ENCODE measurements at places on chromosomes 11 and 22.

DNA sequence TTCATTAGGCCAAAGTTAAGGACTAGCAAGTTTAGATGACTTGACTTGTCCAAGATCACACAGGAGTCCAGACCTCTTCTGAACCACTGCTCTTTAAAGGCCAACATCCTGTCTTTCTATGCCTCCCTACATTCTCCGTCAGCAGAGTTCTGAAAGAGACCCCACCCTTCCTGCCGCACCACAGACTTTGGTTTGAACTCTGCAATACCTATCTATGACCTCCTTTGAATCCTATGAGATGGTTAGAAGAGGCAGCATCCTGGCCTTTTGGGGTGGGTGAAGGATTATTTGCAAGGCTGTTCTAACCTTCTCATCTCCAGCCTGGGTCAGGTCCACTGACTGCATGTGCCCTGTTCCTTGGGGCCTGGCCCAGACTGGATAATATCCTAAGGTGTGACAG, 4.3 kb upstream of the RRM1 start:
- no peak for DNase-seq

GRCh38 chr11:68303083-68303482, 9.3 kb upstream of the LRP5 start:
- no peak for DNase-seq

DNA sequence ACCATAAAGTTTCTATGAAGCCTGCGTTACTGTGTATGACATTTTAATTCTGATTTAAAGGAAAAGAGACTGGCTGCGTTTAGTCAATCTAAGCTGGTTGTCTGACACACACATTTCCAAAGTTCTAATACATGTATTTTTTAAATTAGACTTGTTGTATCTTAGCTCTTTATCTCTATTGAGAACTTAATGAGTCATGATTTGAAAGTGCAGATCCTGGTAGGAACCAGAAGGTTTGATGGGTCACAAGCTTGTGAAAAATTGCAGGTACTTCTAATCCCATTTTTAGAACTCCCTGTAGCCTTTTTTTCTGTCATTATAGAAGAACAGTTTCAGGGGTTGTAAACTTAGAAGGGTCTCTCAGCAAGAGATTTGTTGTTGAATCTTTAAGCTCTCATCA, 210.3 kb downstream of the DDX10 start:
- DNase-seq: no peak

DNA sequence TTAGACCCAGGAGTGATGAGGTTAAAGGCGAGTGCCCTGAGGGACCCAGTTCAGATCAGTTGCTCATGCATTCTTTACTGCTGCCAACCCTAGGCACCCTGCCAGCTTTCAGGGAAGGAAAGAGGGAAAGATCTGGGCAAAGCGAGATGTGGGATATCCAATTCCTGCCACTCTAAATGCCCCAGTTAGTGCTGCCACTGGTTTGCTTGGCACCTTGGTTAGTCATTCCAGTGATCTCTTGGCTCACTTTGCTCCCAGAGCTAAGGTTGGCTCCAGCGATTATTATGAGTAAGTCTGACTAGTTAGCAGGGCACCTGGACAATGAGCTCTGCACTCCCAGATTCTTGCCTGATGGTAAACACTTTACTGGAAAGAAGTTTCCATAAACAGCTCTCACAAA, 85.0 kb downstream of the INSC start:
- no peak for DNase-seq

DNA sequence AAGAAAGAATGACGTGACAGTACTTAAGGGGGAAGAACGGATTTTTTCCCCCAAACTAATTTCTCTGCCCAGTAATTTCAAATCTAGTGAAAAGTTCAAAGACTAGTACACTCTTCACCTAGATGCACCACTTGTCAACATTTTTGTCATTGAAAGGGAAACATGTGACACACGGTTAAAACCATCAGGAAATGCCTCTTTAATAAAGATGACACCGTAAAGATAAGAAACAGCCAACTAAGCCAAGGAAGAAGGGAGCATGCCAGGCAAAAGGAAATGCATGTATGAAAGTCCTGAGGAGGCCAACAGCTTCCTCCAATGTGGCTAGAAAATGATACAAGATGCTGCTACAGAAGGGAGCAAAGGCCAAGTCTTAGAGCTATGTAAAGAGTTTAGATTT, 49.4 kb downstream of the RSF1 start:
- no peak for DNase-seq

DNA sequence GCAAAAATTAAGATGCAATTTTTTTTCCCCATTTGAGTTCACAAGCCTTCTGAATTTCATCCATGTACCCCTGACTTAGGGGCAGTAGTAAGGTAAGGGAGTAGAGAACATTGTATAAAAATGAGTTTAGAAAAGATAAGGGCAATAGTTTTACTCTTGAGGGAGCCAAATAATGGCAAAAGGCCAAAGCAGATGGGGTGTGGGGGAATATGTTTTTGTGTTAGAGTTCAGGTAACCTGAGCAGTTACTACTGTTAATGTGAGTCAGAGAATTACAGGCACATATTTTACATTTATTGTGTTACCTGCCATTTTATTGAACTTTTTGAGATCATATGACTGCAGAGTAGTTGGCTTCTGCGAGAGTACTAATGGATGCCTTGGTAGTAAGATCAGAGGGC, 3.1 kb downstream of the EED start:
- DNase-seq: no peak

DNA sequence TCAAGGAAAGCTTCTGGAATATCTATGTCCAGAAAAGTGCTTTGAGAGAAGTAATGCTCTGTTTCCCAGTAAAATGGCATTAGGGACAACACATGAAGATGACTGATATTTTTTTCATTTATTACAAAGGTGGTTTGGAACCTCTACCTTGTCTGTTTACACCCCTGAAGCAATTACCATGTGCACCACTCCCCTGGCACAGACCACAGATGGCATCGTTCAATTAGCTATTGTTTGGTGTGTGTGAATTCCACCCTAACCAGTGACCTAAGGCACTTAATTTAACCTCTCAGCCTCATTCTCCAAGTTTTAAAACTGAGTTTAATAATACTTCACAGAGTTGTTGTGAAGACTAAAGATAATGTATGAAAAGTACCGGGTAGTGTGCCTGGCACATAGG, 127.6 kb upstream of the BMAL1 start:
- no peak for DNase-seq

GRCh38 chr11:72897506-72897905, 83.3 kb downstream of the ATG16L2 start:
- DNase-seq: peak; percentile 8

GRCh38 chr11:35030716-35031213, 108.2 kb upstream of the CD44 start:
- DNase-seq: peak; percentile 46

DNA sequence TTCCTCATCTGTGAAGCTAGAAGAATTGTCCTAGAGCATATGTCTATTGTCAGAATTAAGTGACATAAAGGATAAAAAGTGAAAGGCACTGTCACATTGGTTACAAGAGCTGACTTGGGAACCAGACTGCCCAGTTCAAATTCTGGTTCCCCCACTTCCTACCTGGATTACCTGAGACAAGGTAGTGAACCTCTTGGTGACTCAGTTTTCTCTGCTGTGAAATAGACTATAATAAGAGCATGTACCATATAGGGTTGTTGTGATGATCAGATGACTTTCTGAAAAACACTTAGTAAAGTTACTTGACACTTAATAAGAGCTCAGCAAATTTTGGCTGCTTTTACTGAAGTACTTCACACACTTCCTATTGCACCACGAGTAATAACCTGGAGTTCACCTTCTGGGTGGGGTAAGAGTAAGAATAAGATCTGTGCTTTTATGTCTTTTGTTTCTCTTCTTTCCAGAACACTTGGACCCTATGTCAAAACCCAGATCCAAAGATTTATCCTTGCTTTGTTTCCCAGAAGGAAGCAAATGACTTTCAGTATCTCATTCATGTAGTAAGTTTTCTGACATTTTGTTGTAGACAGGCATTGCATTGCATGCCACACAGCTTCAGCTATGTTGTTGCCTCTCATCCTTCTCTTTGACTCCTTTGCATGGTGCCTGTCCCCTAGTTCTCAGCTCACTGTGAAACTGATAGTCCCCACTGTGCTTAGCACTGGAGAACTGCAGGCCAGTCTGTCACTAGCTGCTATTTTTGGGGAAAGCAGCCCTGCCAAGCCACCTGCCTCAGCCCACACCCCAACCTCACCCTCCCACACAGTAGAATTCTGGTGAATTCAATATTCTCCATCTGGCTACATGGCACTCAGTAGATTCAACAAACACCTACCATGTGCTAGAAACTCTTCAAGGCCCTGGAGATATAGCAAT, 121.8 kb upstream of the POU2AF2 start:
- DNase-seq: no peak

GRCh38 chr11:12841946-12842630, 167.0 kb upstream of the RASSF10 start:
- peak; percentile 63 for DNase-seq

- DNase-seq: no peak
Measured at GRCh38 chr11:16958833-16959232, 55.4 kb downstream of the PLEKHA7 start.

DNA sequence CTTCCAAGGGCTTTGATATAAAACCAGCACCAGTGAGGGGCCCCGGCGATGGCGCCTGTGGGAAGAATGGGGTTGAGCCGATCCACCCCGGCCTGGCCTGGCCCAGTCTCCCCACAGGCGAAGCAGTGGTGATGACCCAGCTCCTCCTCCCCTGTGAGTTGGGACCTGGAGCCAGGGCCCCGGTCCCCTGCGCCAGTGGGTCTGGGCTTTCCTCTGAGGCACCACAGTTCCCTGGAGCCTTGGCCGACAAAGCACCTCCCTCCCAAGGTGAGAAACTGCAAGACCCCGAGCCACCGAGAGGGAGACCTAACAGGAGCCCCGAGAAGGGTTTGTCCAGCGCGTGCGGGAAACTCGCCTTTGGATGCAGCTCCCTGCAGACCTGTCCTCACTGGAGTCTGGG, 942.9 kb downstream of the BRD1 start:
- no peak for DNase-seq

- no peak for DNase-seq
Measured at GRCh38 chr22:37127350-37127878, 17.9 kb upstream of the TMPRSS6 start.

DNA sequence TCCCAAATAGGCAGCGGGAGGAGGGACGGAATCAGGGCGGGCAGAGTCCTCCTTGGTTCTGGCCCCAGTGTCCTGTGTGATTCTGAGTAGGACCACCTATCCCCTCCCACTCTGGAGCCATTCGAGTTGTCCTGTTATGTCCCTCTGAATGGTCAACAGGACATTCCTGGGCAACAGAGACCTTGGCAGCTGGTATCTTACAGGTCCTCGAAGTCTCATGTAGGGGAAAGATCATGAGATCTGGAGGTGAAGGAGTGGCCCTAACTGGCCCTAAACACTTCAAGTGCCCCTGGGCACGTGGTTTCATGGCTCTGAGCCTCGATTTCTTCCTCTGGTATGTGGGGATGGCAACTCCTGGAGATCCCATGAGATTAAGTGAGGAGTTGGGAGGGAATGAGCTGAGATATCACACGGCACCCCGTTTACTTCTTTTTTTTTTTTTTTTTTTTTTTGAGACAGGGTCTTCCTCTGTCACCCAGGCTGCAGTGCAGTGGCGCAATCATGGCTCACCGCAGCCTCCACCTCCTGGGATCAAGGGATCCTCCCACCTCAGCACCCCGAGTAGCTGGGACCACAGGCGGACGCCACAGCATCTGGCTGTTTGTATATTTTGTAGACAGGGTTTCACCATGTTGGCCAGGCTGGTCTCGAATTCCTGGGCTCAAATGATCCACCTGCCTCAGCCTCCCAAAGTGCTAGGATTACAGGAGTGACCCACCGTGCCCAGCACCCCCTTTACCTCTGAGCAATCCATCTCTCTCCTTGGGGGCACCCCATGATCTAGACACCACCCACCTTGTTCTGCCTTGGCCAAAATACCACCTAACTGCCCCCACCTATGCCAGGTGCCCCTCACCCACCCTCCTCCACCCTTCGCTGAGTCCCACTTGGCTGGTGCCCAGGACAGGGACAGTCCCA, 6.8 kb downstream of the LIF start:
- DNase-seq: no peak

DNA sequence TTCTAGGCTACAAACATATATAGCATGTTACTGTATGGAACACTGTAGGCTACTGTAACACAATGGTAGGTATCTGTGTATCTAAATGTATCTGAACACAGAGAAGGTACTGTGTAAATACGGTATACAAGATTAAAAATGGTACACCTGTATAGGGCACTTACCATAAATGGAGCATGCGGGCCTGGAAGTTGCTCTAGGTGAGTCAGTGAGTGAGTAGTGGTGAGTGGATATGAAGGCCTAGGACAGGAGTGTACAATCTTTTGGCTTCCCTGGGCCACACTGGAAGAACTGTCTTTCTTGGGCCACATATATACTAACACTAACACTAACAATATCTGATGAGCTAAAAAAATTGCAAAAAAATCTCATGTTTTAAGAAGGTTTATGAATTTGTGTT, 21.4 kb downstream of the RNF141 start:
- DNase-seq: no peak

GRCh38 chr11:16166571-16166970, 189.8 kb downstream of the SOX6 start:
- no peak for DNase-seq

- peak; percentile 32 for DNase-seq
Measured at GRCh38 chr22:40436505-40437431, 66.4 kb downstream of the SGSM3 start.

GRCh38 chr11:30106222-30107181, 89.7 kb upstream of the KCNA4 start:
- no peak for DNase-seq

GRCh38 chr11:2798951-2799761, 86.4 kb downstream of the CDKN1C start:
- no peak for DNase-seq

DNA sequence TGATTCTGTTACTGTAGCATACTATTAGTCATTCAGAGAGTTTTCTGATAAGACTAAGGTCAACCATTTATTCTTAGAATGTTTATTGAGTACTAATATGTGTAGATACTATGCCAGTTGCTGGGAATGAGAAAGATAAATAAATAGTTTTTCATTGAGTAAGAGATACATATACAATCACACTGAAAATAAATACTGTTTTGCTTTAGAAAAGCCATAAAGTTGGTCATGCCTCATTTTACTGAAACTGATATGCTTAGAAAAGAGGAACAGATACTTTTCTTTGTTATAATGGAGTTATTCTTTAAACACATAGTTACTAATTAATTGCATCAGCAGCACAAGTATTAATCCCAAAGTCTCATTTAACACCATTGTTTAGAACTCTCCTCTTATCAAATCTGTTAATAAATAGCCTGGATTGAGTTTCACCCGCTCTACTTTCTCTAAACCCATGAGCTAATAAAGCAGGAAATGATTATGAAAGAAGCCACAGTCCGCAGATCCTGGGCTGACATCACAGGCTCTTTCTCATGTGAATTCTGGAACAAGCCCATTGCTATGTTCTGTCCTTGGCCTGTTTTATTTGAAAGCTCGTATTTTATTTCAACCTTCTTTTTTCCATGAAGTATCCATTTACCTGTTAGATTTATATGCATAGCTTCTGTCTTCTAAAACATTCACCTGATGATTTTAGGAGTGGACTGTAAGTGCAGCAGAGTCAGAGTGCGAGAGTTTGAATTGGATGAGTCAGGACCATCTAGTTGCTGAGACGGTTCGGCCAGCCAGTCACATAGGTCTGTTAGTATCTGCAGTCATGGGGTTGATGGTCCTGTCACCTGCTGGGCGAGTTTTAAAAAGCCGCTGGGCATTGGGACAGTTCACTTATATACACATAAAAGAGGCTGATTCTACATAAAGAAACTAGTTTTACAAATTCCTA, 35.5 kb downstream of the PIWIL4 start:
- DNase-seq: no peak

All from kidney capillary endothelial cell (primary cell).